ENCODE measurements at places on chromosomes 12 and 14. TPM values are rescaled to one million over a fixed set of nuclear protein-coding genes. Genes with fewer than 3 reads are reported as not detected.

MMP19 gene
- 3.3 TPM for total RNA-seq

VWF gene
- not detected for total RNA-seq

KRT78 gene
- total RNA-seq = not detected

LRRC10 gene
- total RNA-seq = not detected

SMCO2 gene
- 0.37 TPM for total RNA-seq

ULK1 gene
- 28.2 TPM for total RNA-seq

MYH6 gene
- not detected for total RNA-seq

GRCh38 chr14:50335989-50336824 is 24.1 kb downstream of the DMAC2L start:
- H3K36me3 ChIP-seq = peaks cover 25% of the 10 kb centered on the region
- H3K4me3 ChIP-seq = no peak overlapping the region
- DNase-seq = no peak
- no peaks in the 10 kb centered on the region for H3K27me3 ChIP-seq
- no peak overlapping the region for H3K27ac ChIP-seq
- H3K4me1 ChIP-seq = peaks cover 8% of the 10 kb centered on the region

DNA sequence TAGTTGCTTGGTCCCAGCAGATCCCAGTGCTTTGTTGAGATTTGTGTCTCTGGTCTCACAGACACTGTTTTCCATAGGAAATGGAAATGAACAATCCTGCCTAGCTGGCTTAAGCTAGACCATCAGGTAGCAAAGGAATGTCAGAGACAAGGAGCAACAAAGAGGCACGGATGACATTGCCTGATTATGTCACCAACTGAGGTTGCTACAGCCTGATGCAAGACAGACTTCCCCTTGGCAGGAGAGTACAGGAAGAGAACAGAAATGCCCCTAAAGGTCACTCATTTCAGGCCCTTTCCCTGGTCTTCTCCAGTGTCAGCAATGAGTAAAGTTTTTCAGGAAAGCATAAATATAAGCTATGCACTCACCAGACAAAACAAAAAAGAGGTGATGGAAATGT is 2.0 kb upstream of the PRB2 start:
- no peak overlapping the region for H3K4me3 ChIP-seq
- no peak for DNase-seq
- H3K27ac ChIP-seq = no peak overlapping the region

DNA sequence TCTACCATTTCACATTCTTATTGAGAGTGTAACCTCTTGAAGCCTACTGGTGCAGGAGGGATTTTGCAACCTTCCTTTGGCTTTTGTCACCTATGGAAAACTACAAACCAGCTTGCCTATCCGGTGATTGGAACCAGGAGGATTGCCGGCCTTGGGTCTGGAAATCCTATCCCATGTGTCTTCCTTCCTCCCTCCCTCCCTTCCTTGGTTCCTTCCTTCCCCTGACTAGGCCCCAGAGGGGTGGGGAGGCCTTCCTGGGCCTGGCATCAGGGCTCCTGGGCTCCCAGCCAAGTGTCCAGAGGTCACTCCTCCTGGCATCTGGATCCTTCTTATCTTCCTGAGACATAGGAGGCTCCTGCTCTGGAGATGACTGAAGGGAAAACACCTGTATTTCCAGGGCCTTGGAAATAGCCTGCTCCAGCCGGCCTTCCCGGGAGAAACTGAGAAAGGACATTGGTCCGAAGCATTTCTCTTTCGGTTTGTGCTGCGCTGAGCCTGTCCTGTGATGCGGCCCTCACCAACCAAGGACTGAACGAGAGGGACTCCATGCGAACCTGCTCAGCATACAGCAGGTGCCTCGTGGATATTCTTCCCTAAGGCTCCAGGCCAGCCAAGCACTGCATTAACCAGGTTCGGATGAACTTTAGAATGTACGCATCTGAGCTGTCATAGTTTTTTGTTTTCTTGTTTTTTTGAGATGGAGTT is 43.4 kb downstream of the PSMA6 start:
- peaks cover 35% of the 10 kb centered on the region for H3K4me1 ChIP-seq
- H3K4me3 ChIP-seq = peak overlapping the region; percentile 62
- DNase-seq = peak; percentile 93
- peak overlapping the region; percentile 74 for H3K27ac ChIP-seq

DNA sequence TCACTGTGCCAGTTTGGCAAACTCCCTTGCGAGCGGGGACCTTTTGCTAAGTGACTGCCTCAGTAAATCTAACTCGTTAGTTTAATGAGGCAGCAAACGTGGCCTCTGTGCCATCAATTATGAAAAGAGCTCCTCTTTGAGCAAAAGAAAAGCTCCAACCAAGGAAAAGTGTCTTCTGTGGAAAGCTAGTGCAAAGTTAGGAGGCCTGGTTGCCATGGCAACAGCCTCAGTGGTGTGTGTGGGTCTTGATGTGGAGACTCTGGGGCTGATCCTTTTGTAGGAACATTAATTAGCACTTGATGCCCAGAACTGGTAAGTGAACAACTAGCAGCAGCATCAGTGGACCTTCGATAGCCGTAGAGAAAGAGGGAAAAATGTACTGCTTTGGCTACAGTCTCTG is 145.7 kb downstream of the CHST11 start:
- peaks cover 30% of the 10 kb centered on the region for H3K4me1 ChIP-seq
- H3K4me3 ChIP-seq = no peak overlapping the region
- H3K27me3 ChIP-seq = no peaks in the 10 kb centered on the region
- H3K36me3 ChIP-seq = peaks cover 5% of the 10 kb centered on the region
- no peak overlapping the region for H3K27ac ChIP-seq

DNA sequence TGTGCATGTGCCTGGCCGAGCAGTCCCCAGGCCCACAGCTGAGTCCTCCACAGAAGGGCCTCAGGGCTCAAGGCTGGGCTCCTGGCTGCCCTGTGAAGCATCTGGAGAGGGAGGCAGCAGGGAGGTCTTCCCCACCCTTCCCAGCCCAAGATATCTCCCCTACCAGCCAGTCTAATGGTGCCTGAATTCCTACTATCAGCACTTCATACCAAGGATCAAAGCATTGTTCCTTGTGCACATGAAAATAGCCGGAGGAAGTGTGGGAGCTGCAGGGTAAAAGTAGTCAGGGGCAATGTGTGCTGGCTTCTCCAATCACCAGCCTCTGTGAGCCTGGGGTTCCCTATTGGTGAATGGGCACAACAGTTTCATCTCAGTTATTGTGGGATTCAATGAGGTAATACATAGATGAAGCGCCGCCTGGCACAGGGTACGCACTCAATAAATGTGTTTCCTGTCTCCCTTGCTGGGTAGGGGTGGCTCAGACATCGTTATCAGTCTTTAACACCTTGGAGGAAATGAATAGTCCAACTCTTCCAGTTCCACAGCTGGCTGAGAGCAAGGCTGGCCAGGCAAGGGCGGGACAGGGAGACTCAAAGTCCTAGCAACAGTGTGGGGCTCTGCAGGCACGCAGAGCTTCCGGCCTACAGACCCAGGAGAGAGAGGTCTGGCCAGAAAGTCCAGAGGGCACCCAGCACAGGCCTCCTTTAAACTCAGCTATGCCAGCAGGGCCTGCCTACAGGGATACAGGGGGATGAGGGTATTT is 39.1 kb upstream of the PNMA1 start:
- peak overlapping the region; percentile 89 for H3K27ac ChIP-seq
- no peak for DNase-seq
- H3K4me1 ChIP-seq = peaks cover 77% of the 10 kb centered on the region
- peaks cover 27% of the 10 kb centered on the region for H3K36me3 ChIP-seq

- no peak overlapping the region for H3K4me3 ChIP-seq
- DNase-seq = no peak
- peaks cover 4% of the 10 kb centered on the region for H3K27me3 ChIP-seq
- no peaks in the 10 kb centered on the region for H3K36me3 ChIP-seq
These were observed 4.6 kb upstream of the CD4 start for GRCh38 chr12:6784761-6785160.

- H3K27ac ChIP-seq = no peak overlapping the region
- no peaks in the 10 kb centered on the region for H3K36me3 ChIP-seq
- DNase-seq = no peak
- no peaks in the 10 kb centered on the region for H3K4me1 ChIP-seq
- no peak overlapping the region for H3K4me3 ChIP-seq
These were observed 136.4 kb upstream of the PRMT8 start for GRCh38 chr12:3354586-3354985.

DNA sequence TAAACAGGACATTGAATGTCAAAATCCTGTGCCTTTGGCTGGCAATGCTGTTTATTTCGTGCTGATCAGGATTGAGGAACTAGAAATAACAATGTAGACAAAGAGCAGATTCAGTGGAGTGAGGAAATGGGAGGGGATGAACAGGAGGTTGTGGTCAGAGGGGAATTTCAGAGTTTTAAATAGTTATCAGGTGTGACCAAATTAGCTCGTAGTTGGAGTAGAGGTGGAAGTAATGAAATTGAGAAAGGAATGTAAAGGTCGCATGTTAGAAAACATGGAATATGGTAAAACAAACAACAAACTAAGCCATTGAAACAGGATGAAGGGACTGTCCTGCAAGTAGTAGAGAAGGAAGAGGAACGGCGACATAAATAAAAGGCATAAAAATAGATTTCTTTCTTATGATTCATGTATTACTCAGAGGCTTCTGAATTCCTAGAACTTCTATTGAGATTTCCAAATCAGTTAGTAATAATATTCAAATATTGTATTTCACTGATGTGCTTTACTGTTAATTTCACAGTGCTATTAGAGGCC is 9.5 kb upstream of the SAV1 start:
- DNase-seq = peak; percentile 75
- H3K36me3 ChIP-seq = peaks cover 6% of the 10 kb centered on the region
- peak overlapping the region; percentile 32 for H3K4me3 ChIP-seq
- H3K27me3 ChIP-seq = no peaks in the 10 kb centered on the region

DNA sequence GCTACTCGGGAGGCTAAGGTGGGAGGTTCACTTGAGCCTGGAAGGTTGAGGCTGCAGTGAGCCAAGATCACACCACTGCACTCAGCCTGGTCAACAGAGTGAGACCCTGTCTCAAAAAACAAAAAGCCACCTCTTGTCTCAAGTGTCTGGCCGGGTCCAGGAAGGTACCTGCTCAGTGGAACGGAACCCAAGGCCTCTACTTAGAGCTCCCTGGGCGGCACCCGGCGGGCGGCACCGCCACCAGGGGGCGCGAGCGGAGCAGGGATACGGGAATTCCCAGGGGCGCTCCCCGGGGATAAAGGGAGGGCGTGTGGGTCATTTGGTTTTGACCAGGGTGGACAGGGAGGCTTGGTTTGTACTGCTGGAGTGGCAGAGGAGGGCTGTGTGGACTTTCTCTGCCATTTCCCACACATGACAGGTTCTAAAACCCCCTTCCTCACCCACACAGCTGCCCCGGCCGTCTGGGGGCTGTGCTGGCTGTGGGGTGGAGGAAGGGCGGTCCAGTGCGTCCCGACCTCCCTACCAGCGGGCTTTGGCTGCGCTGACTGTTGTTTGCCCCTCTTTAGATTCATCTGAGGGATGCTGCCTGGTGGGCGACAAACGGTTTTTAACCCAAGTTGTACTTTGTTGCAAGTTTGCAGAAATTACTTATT is 91.4 kb downstream of the SETD3 start:
- peak; percentile 60 for DNase-seq
- peaks cover 5% of the 10 kb centered on the region for H3K4me1 ChIP-seq
- no peak overlapping the region for H3K27ac ChIP-seq
- no peak overlapping the region for H3K4me3 ChIP-seq
